NCI-H1694 (cell line): ENCODE measurements at places on chromosomes 1 and 21.

DNA sequence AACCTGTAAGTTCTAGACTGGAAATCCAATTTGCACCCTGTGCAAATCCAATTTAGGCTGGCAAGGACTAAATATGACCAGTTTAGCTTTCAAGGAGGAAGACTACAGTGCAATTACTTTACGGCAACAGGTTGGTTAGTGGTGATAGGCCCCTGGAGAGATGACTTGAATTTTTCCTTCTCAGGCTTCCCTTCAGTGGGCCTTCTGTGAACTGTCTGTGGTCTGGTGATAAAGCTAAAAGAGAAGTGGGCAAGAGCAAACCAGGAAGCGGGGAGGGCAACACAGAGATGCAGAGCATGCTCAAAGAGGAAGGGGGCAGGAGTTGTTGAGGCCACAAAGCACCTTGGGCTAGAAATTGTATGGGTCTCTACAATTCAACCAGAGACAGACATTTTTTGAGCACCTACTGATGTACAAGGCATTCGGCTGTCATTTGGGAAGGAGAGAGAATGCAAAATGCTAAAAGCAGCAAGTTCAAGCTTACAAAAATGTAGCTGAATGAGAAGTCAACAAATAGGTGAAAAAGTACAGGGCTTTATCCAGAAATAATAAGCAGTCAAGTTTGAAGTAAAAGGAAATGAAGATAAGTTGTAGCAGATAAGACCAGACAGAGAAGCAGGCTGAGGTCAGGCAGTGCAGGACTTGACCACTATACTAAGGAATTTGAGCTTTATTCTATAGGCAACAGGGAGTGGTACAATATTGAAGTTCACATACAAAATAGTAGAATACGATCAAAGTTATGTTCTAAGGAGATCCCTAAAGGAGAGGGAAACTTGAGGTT, 23.9 kb downstream of the INPP5B start:
- no peak for DNase-seq

DNA sequence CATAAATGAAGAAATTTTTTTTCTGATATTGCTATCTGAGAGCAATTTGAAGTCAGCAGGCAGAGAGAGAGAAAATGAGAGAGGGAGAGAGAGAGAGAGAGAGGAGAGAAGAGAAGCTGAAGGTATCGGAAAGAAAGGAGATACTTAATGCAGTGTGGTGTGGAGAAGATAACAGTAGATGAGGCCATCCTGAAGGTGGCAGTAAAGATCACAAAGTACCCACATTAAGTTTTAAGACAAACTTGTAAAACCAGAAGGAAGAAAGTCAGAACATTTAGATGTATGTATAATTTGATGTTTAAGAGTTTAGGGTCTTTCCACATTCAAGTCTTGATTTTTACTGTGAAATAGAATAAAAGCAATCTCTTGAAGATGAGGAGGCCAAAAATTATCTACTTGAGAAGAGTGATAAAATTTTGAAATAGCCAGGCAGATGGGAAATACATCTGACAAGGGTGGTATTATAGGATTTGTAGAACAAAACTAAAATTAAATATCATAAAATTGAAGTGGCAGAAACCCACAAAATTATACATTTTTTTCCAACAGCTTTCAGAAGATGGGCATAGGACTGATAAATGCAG, 1753.4 kb downstream of the MRPL39 start:
- no peak for DNase-seq

- no peak for DNase-seq
These were observed 618 bp upstream of the FOXD3 start for GRCh38 chr1:63321785-63322113.

- DNase-seq, result peak; percentile 57
These were observed 29.4 kb upstream of the KCNA10 start for GRCh38 chr1:110548381-110548780.
